Activated T-cell treated with anti-CD3 and anti-CD28 coated beads for 24 hours (primary cell): ENCODE measurements at places on chromosomes 13 and 19.

GRCh38 chr13:80337288-80338081, 3.4 kb downstream of the SPRY2 start:
- no peak for DNase-seq

DNA sequence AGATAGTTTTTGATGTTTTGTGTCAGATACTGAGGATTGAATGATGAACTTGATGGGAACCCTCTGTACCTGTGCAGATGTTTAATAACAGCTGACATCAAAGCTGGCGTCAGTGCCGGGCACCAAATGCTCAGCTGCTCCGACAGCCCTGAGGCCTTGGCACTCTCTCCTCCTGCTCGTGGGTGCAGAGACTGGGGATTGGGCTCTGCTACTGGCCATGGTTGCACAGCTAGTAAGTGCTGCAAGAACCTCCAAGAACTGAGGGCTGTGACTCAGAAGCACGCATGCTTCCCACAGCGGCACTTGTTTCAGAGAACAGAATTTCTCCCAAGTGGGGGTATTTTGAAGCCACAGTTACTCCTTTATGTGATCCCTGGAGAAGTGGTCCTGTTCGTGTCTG, 5.9 kb downstream of the LAMP1 start:
- DNase-seq, result no peak

GRCh38 chr19:7292950-7293761, 1.1 kb downstream of the INSR start:
- DNase-seq, result no peak

DNA sequence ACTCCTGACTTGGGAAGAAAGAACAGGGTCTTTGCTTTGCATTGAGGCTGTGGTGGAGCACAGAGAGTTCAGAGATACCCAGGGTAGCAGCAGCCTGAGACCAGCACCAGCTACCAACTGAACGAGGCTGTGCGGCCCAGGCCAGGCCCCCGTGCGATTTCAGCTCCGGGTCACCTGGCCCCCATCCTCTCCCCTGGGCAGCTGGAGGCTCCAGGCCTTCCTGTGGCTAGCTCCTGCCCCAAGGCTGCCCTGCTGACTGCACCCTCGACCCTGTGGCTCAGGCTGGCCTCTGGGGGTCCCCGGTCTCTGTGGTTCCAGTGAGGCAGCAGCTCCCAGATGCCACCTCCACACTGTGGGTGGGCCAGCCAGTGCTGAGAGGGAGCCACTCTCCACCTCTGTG, 52.8 kb downstream of the MCF2L start:
- DNase-seq, result no peak

GRCh38 chr13:30746791-30747190, 11.4 kb downstream of the ALOX5AP start:
- no peak for DNase-seq

DNA sequence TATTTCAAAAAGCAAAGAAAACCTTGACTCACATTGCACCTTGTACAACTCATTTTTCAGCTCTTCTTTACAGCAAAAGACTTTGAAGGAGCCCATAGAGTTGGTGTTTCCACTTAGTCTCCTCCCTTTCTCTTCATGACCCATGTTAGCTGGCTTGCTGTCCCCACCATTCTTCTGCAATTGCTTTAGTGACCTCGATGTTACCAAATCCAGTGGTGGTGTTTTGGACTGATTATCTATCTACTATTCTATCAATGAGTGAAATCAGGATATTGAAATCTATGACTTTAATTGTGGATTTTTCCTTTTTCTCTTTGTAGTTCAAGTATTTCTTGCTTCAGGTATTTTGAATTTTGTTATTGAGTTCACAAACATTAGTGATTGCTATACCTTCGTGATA, 197.3 kb downstream of the GPC5 start:
- no peak for DNase-seq

- DNase-seq, result peak; percentile 6
Measured at GRCh38 chr19:15418231-15418578, 583 bp downstream of the AKAP8L start.

- no peak for DNase-seq
Measured at GRCh38 chr13:91546900-91547299, 148.5 kb downstream of the GPC5 start.

- DNase-seq, result no peak
Measured at GRCh38 chr13:39577838-39578491, 25.0 kb downstream of the LHFPL6 start.

GRCh38 chr19:517721-518597, 10.7 kb downstream of the TPGS1 start:
- DNase-seq, result no peak

DNA sequence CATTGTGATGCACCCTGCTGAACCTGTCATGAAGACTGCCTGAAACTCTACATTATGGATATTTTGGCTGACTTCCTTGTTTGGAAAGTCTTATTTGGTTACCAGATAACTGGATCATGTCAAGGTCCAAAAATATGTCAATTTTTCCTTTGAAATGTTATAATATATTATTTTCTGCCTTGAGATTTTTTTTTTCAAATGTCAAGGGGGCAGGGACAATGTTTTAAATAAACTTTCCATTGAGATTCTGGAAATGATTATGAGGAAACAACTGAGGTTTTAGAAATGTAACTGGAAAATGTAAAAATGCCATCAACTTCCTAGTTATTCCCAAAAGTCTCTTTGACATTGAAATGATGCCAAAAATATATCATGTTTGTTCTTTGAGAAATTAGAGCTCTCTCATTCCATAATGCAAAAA, 117.0 kb downstream of the RFC3 start:
- no peak for DNase-seq

GRCh38 chr13:53068585-53069520, 40.2 kb downstream of the OLFM4 start:
- DNase-seq, result no peak

- DNase-seq, result no peak
Measured at GRCh38 chr13:73697166-73697565, 437.0 kb downstream of the KLF12 start.

- no peak for DNase-seq
Measured at GRCh38 chr13:111949311-111949710, 117.6 kb upstream of the SOX1 start.

GRCh38 chr13:27151798-27152599, 19.6 kb downstream of the USP12 start:
- no peak for DNase-seq

- no peak for DNase-seq
Measured at GRCh38 chr19:3015126-3016057, 13.7 kb downstream of the TLE2 start.

- no peak for DNase-seq
Measured at GRCh38 chr19:4196587-4197148, 14.2 kb downstream of the ANKRD24 start.

GRCh38 chr13:19267746-19268145, 86.1 kb upstream of the TUBA3C start:
- no peak for DNase-seq

- no peak for DNase-seq
Measured at GRCh38 chr19:14155371-14155770, 19.0 kb upstream of the ASF1B start.

DNA sequence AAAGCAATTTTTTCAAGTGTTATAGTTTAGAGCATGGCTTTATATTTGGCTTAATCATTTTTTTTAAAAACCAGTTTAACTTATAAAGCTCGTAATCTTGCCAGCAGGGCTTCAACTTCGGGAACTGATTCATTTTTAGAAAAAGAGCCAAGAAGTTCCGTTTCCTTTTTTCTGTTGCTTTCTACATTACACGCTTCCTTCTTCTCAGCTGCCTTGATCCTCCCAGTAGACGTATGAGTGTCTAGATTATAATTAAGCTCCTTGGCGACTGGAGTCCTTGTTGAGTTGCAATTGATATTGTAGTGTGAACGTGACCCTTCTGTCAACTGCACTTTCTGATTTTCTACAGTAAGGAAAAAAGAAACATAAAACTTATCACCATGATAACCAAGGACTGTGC, 497.2 kb downstream of the DIAPH3 start:
- no peak for DNase-seq

- no peak for DNase-seq
Measured at GRCh38 chr19:38173291-38174041, 50.6 kb downstream of the DPF1 start.

DNA sequence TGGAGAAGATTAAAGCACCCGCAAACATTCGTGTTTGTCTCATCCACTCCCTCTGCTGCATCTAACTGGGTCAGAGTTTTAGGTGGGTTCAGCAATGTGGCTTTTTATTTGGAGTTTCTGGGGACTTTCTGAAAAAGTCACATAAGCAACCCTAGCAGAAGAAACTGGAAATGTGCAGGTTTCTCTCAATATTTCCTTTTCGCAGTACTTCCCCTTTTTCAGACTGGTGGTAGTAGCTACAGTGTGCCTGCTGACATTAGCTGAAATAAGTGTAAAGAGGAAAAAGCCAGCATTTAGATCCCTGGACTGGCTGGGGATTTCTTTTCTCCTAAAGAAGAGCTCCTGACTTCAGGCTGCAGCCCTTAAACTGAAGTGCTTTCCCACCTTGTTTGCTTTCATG, 15.9 kb upstream of the OLFM4 start:
- DNase-seq, result no peak

DNA sequence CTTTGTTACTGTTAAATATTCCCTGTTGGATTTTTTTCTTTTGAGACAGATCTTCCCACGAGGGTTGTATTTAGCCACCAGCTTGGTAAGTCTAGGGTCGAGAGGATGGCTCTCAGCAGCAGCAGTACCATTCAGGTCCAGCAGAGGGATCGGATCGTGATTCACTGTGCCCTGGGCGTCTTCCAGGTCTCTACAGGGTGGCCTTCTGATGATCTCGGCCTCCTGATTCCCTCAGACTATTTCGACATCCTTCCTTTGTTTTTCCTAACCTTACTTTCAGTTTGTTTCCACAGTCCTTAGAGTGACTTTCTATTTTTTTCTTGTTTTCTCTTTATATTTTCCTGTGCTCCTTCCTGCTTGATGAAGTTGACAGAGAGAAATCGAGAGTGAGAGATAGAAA, 1436.9 kb downstream of the UQCRFS1 start:
- DNase-seq, result no peak

DNA sequence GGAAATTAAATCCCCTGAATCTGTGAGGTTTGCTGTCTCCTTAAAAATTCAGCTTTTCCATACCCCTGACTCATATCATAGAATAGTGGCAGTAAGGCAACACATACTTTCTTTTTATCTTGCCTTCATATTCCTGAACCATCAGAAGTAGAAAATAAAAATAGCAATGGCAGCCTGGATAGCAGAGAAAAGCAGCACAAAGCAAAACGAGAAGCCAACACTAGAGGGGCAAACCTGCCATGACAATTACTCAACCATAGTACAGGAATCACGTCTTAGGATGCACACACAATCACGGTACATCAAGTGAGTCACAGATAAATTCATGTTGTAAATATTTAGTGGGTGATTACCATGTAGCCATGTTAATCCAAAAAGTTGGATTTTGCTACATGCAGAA, 343.0 kb downstream of the ITGBL1 start:
- DNase-seq, result no peak

DNA sequence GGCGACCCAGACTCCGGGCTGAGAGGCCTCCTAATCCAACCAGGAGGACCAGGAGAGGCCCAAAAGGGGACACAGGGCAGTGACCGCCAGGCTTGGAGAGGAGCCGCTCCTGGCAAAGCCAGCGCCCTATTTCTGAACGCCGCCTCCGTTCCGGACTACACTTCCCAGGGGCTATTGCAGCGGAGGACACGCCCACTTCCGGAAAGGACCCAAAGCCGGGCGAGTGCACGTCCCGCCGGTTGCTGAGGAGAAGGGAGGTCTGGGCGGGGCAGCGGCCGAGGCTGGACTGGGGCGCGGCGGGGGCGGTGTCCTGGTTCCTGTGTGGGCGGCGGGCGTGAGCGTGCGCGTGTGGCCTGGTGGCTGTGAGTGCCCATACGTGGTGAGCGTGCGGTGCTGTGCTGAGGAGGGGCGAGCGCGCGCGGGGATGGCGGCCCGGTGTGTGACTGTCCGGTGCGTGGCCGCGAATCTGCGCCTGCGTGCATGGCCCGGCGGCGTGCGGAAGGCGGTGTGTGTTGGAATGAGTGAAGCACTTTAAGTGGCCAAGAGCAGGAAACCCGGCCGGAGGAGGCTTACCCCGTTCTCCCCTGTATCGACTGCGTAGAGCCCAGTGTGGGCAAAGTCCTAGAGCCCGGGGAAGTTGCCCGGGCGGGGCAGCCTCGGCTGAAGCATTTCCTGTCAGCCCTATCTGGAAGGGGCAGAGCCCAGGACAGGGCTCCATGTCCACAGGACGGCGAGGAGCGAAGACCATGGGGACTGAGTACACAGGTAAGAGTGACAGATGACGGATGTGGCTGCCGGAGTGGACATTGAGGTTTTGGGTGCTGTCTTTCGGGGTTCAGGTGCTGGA, at the start of gene ZNF470:
Gene ZNF470 (plus strand): TSS at position 195 of the 847 bp plus-strand sequence. CDS start 2,844 bp downstream, outside the sequence.
- peak; percentile 84 for DNase-seq

DNA sequence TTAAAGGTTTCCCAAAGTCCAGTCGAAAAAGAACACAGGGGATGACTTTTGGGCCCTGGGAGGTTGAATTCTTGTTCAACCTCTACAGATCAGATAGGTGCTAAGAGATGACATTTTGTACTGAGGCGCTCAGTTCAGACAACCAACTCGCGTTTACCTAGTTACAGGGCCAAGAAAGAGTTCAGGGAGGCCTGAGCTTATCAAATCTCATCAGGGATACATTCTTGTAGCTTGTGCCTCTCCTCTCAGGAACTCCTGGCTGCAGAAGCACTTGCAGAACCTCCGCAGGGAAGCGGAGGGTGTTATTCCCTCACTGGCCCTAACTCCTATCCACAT, 825 bp downstream of the ZNF776 start:
- no peak for DNase-seq

DNA sequence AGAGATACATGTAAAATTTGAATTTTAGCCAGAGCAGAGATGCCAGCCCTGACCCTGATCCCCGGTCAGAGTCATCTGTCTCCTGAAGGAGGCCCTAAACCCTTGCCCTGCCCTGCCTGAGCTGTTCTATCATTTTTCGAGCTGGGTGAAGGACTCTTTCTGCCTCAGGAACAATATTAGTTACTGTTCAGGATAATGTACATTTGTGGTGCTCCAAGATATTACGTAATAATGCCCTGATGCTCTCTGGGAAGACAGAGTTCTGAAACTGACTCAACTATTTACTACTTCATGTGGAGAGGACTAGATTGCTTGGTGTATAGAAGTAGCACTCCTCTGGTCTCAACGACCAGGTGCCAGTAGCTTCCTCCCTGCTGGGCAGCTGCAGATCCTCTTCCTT, 37.9 kb upstream of the UBL3 start:
- DNase-seq, result no peak

DNA sequence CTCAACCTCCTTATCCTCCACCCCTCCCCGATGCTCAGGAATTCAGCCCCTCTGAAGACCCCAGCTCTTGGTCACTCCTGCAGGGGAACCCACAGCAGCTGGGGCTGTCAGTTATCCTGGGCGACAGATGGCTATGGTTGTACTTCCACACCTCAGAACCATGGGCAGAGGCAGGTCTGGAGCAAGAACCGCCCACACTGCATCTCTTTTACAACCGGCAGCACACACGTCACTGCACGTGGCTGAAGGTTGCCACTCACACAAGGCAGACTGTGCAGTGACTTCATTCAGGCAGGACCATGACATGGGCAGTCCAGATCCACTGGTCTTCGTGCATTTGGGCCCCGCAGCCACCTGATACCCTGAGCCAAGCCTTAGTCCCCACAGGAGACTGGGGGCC, 21.5 kb upstream of the SDHAF1 start:
- no peak for DNase-seq

- DNase-seq, result peak; percentile 44
Measured at GRCh38 chr19:7928741-7929701, 3.1 kb upstream of the CTXN1 start.

GRCh38 chr19:35300339-35300649, 8.3 kb downstream of the MAG start:
- DNase-seq, result no peak
